Stimulated activated CD8-positive, alpha-beta memory T cell treated with anti-CD3 and anti-CD28 coated beads, Interleukin-7, amount 100 ng/mL, for 4 hours (primary cell): ENCODE measurements at places on chromosomes 11 and 22.

DNA sequence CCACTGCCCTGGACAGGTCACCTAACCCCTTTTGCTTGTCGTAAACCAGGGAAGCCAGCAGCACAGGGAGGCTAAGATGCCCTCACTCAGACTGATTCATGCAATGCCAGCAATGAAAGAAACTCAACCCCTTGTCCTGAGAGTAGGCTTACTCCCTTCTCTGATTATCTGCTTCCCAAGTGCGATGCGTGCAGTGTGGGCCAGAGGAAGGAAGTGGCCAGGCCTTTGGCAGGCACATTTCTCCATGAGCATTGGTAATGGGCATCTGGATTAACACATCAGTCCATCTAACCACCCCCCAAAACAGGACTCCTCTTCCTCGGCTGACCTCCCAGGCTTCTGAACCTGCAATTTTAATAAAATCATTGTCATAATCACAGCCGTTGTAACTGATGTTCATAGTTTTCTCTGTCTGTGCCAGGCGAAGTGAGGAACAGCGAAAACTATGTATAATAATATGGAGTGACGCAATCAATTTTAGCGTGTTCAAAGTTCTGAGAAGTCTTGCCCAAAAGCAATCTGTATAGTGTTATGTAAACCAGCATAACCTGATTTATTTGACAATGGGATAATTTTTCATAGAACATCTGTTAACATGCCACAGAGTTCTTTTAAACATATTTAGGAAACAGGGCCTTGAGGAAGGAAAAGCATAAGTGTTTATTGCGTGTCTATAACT is 33.9 kb downstream of the TST start:
- DNase-seq = no peak

- DNase-seq = no peak
Observed at GRCh38 chr22:46425016-46425415, 89.5 kb downstream of the TRMU start.

DNA sequence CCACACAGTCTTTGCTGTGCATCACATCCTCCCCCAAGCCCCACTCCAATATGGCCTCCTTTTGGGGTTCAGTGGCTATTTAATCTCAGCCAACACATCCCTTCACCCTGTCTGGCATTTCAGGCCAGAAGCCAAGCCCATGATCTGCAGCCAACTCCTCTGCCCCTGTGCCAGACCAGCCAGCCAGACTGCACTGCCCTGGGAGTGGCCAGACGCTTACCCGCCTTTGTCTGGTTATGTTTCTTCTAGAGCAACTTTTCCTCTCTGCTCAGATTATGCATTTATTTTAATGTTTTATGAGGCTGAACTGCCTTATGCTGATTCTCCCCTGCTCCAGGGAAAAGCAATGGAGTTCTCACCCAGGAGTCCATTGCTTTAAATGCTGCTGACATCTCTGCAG is 206.7 kb upstream of the TBCEL start:
- no peak for DNase-seq

DNA sequence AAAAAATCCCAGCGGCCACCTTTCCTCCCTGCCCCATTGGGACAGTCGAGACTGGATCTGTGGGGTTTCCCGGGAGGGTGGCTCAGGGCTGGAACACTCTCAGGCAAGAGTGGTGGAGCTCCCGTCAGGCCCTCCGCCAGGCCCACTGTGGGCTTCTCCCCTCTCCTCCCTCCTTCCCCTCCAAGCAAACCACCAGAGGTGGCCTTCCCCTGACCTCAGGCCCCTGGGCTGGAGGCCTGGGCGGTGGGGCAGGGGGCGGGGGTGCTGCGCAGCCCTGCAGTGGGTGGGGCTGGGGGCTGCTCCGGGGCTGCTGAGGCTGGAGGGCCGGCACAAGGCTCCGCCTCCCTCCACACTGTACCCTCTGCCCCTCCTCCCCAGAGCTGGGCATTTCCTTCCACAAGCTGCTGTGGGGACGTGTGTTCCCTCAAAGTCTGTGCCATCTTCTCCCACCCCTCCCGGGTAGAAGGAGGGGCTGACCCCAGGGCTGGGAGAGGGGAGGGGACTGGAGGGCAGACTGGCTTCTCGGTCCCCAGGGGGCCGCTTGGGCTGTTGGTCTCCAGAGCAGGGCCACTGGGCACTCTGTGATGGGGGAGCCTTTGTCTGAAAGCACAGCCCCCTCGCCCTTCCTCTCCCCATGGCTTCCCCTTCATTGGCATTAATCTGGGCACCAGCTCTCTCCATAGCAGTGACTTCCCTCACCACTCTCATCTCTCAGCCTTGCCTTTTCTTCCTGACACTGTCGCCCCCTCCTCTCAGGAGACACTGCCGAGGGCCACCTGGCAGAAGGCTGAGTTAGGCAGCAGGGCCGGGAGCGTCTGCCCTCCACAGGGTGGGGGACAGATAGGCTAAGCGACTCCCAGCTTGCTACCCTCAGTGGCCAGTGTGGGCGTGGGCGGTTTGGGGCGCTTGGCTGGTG is 7.1 kb downstream of the RCOR2 start:
- DNase-seq = no peak

GRCh38 chr11:134275534-134276395 is at the start of gene GLB1L3:
Gene GLB1L3 (plus strand): TSS chr11:134276379. CDS start chr11:134276741, 362 bp downstream.
- peak; percentile 68 for DNase-seq

DNA sequence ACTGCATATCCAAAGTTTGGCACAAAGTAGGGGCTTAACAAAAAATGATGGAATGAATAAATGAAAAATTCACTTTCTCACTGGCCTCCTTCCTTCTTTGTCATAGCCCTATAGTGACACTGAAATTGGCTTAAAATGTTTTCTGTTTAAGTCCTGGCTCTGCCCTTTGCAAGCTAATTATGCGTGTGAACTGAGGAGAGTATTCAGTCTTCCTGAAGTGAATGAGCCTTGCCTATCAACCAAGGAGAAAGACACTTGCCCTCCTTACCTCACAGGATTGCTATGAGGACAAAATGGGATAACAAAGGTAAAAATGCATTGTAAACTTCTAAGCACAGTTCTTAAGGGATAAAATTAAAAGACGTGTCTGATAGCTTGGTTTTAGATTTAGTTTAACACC is 729.8 kb upstream of the ANO3 start:
- no peak for DNase-seq

DNA sequence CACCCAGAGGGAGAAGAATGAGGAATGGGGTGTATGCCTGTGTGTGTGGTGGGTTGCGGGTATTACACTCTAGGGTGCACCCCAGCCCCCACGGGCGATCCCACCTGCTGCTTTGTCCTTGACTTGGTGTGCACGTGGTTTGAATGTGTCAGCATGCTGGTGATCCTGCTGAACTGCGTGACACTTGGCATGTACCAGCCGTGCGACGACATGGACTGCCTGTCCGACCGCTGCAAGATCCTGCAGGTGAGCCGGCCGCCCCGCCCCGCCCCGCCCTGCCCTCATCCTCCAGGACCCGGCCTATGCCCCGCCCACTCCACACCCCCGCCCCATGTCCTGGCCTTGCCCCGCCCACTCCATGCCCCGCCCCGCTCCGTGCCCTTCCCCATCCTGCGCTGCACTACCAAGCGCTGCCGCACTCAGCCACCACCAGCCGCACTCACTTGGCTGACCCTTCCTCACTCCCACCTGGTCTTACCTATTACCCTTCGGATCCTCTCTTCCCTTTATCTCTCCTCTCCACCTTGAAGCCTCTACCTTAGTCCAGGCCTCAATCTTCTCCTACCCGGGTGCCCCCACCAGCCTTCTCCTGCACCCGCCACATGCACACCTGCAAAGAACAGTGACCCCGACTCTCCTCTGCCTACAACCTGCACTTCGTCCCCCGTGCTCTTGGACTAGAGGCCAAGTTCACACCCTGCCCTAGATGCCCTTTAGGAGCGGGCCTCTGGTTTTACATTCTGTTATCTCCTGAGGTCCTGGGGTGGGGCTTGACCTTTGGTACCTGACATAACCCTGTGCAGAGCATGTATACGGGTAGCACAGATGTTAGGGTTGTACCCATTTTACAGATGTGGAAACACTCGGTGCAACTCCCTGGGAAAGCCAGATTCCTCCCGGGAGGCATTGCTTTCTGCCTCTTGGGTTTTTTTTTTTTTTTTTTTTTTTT is 27.7 kb downstream of the CACNA1I start:
- peak; percentile 27 for DNase-seq

DNA sequence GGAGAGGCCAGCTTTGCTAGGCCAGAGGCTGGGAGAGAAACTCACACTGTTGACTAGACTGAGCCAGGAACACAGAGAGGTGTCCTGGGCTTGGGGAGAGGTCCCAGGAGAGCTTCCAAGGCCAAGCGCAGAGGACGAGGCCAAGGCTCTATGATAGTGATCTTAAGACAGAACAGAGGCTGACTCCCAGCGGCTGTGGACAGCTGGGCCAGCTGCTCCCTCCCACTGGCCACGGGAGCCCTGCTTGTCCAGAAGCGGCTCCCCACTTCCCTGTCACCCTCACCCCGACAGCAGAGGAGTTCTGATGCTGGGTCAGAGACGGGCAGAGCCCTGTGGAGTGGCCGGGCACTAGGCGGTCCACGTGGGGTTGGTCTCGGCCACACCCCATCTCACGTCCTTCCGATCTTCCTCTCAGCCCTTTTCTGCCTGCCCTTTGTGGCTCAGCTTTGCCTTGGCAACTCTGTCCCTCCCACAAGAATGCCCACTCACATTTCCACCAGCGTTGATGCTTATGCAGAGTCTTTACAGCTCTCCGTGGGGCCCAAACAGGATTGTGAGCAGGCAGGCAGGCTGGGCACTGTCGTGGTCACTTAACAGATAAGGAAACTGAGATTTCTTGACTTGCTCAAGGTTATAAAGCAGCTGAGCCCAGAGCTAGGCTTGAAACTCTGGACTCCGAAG is 68.2 kb downstream of the FBXO7 start:
- no peak for DNase-seq

DNA sequence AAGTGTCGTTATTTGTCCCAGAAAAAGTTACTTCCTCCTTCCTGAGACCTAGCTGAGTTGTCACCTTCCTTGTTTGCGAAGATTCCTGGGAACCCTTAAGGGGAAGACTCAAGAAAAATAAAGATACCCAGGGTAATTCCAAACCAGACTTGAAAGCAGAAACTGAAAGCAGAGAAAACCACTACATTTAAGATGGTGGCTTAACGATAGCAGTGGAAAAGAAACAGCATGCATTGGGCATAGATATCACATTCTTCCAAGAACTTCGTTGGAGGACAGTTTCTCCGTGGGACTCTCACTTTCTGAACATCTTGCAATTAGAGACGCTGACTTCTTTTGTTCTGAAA is 89.1 kb downstream of the FAM76B start:
- DNase-seq = no peak

DNA sequence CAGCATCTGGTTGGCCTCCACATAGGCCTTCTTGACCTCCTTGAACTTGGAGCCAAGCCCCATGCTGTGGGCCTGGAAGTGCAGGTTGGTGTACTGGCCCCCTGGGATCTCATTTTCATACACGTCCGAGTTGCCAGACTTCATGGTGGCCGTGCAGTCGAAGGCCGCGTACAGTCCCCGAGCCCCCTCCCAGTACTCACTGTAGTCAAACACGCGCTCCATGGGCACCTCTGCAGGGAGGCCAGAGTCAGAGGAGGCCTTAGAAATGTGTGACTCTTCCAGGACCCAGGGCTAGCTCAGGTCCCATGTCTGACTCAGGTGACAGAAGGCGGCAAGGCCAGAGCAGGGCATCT is 6.7 kb upstream of the LRFN4 start:
- DNase-seq = no peak

DNA sequence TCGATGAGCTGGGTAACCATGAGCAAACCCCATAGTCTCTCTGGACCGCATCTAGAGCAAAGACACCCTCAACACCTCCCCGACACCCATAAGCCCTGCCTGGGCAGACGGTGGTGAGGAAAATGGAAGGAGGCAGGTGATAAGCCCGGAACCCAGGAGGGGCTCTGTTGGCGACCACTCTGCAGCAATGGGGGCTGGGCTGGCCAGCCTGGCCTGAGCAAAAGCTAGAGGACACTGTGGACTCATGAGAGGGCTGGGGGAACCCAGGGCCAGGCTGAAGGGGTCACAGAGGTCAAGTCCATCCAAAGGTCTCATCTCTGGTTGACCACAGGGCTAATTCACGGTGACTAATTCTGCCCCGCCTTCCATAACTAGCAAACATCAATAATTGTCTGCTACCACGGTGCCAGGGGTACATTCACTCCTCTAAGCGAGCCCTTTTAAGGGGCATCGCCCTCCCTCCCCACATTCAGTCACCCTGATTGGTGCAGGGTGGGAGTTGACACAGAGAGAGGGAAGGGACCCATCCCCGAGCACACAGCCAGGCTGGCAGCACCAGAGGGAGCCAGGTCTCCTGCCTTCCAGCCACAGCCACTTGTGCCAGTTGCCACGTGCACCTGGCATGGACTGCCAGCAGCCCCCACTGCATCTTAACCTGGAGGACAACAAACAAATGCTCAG is 4.0 kb downstream of the PYGM start:
- DNase-seq = no peak

DNA sequence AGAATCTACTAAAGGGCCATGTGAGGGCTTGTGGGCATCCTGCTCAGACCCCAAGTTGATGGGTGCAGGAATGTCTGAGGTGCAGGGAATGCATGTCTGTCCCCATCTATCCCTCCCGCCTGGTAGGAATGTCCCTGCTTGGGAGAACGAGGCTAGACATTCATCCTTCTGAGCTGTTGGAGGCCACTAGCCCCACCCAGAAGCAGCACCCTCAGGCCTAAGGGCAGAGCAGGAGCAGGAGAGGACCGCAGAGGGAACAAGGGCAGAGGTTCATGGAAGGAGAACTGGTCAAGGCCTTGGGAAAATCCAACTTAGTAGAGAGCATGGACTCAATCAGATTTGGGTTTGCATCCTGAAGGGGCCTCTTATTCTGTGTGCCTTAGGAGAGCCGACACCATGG is 22.1 kb upstream of the LMO1 start:
- no peak for DNase-seq

- DNase-seq = no peak
Observed at GRCh38 chr11:68273026-68273738, 1.4 kb upstream of the C11orf24 start.

DNA sequence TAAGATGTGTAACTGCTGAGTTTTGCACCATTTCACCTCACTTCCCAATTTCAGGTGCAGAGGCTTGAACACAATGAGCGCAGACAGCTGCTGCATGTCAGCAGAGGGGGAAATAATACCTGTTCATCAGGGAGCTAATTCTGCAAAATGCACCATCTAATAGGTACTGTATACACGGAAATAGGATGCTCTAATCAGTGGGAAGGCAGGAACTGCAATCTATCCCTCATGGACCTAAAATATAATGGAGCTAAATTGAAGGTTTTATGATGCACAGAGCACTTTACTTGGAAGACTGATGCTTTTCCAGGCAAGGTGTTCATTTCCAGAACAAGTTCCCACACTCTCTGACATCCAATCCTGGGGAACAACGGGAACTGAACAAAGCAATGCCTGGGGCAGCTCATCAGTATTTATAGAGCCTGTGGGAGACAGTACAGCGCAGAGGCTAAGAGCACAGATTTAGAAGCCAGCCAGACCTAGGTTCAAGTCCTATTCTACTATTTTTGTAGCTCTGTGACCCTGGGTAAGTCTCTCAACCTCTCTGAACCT is 78.5 kb downstream of the TENM4 start:
- DNase-seq = no peak

DNA sequence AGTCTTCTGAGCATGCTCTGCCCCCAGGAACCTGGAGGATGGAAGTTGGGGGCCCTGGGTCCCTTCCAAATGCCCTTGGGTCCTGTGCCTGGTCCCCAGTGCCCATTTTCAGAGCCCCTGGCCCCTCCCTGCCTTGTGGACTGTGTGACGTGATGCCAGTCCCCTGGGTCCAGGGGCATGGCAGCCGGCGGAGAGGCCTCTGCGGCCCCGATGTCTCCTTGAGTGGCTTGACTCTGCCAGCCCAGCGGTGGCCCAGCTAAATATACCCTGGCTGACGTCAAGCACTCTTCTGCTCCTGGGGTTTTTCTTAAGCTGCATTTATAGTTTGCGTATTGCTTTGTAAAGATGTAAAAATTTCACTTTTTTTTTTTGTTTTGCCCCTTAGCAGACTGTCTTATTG is 35.2 kb upstream of the PARVG start:
- no peak for DNase-seq
